Astrocyte of the hippocampus (primary cell): ENCODE measurements at places on chromosomes 6 and 20.

DNA sequence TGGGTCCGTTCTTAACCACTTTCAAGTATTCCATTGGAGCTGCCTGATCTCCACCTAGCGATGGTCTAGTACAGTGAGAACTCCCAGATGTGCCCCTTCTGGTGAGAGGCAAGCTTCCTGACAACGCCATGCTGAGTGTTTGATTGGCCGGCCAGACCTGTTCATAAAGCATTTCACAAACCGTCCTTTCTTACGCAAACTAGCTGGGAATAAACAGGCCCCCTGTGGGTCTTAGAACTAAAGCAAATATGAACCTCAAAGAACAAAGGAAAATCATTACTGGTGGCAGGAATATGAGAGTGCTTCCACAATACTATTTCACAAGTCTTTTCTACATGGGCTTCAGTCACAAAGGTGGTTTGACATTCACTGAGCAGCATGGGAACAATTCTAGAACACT is 15.6 kb upstream of the GCNT2 start:
- DNase-seq, result no peak

DNA sequence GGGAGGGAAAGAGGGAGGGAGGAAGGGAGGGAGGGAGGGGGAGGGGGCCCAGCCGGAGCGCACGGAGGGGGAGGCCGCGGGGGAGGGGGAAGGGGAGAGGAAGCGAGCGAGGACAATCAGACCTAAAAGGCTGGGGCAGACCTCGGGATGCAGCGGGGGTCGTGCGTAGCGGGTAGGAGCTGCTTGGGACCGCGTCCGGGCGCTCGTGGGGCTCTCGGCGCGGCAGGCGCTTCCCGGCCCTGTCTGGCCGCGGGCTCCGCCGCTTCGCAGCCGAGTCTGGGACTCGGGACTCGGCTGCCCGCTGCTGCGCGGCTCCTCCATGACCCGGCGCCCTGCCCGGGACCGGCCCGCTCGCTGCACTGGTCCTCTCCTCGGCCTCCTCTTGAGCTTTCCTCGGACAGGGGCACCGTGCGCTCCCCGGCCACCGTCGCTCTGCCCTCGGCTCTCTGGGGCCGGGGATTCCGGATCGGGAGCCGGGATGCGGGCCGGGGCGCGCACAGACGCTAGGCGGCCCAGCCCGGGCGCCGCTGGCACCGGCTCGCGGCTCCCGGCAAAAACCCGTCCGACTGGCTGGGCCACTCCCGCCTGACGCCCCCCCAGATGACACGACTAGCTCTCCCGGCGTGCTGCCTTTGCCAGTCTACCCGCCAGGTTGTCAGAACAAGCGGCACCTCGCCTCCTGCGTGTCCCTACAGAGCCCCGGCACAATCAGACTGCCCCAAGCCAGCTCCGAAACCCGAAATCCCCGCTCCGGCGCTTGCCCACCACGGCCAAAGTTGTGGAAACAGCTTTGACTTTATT is 2.2 kb downstream of the TFAP2A start:
- DNase-seq, result peak; percentile 65

DNA sequence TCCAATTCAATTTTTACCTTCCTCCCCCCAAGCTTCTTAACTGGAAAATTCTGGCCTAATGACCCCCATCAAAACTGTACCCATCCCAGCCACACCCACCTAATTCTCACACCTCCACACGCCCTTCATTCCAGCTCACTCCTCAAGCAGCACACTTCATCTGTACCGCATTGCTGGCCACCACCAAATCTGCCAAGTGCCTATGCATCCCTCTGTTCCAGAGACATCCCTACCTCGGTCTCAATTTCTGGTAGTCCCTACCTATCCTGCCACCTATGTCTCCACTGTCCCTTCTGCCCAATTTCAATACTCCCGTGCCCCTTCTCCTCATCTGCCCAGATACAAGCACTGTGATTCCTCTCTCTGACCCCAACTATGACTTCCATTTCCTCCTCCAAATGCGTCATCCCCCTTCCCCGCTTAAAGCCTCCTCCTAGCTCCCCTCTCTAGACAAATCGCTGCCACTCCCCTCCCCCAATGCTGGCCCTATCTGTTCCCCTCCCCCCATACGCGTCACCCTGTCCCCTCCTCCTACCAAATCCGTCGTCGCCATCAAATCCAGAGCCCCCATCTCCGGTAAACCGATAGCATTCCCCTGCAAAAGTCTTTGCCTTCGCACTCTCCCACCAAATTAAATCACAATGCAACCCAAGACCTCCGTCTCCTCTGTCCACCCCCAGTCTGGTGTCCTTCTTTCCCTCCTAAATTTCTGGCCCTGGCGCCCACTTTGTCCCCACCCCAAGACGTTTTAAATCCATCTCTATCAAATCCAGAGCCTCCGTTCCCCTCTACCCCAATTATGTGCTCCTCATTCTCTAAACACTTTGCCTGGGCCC is 1.2 kb downstream of the MTCH1 start:
- peak; percentile 73 for DNase-seq

GRCh38 chr20:8404912-8405635 is 273.0 kb downstream of the PLCB1 start:
- DNase-seq, result no peak

DNA sequence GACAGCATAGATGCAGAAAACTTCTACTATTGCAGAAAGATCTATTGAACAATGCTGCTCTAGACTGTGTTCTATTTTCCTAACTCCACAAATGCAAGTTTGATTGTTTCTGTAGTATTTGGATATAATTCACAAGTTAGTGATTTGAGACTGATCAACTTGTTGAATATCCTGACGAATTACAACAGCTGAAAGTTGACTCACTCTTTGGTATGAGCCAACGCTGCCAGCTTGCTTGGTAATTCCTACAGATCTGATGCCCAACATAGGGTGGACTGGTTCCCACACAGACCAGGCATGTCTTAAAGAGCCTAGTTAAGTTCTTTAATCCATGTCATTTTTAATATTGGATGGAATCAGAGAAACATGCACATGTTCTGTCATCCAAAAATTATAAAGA is 231.0 kb upstream of the RAB32 start:
- peak; percentile 35 for DNase-seq

GRCh38 chr6:157520596-157521361 is 139.8 kb downstream of the ZDHHC14 start:
- no peak for DNase-seq

DNA sequence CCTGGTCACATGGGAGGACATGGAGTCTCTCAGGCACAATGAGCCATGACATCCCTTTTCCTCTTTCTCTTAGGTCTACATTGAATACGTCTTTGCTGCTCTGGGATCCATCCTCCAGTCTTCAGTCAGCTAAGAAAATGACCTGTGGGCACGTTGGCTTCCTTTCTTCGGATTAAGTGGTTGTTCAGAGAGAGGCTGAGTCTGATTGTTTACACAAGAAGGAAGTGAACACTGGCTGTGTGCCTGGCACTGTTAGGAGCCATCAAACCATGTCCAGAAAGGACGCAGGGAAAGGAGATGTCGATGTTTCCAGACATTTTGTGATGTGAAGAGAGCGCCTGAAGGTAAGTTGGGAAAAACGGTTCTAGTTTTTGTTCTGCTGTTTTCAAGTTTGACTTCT is 309.9 kb upstream of the CDYL start:
- peak; percentile 60 for DNase-seq
